Amniotic epithelial cell (primary cell): ENCODE measurements at places on chromosomes 5 and 9.

- no peak for DNase-seq
These were observed 99.1 kb upstream of the SMC5 start for GRCh38 chr9:70159630-70160029.

- no peak for DNase-seq
These were observed 8.3 kb upstream of the TIFAB start for GRCh38 chr5:135460246-135461033.

GRCh38 chr9:113993838-113994540, 84.1 kb downstream of the AMBP start:
- no peak for DNase-seq

DNA sequence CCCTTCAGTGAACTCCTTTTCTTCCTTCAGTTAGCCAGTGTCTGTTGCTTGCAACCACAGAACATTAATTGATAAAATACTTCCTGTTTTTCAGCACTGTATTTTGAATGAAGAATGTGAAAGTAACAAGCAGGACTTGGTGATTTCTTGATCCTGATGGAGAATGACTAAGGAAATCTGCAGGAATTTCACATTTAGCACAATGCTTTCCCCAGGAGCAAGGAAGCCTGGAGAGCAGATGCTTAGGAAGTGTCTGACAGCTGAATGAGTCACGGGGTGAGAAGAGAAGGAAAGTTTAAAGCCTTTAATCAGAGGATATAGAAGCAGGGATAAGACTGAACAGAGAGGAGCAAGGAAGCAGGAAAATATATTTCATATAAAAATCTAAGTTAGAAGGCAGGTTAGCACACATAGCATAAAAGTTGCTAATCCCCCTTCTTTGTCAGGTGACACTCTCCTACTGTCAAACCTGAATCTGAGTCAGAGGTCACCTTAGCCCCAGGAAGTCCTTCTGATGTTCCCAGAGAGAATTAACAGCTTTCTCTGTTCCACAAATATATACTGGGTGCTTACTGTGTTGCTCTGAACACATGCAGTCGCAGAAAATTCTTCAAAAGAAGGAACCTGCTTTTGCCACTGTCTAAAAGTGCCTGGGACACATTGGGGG, 59.7 kb downstream of the GNA14 start:
- DNase-seq, result peak; percentile 87

- DNase-seq, result no peak
These were observed 18.1 kb downstream of the LCP2 start for GRCh38 chr5:170279459-170279817.

DNA sequence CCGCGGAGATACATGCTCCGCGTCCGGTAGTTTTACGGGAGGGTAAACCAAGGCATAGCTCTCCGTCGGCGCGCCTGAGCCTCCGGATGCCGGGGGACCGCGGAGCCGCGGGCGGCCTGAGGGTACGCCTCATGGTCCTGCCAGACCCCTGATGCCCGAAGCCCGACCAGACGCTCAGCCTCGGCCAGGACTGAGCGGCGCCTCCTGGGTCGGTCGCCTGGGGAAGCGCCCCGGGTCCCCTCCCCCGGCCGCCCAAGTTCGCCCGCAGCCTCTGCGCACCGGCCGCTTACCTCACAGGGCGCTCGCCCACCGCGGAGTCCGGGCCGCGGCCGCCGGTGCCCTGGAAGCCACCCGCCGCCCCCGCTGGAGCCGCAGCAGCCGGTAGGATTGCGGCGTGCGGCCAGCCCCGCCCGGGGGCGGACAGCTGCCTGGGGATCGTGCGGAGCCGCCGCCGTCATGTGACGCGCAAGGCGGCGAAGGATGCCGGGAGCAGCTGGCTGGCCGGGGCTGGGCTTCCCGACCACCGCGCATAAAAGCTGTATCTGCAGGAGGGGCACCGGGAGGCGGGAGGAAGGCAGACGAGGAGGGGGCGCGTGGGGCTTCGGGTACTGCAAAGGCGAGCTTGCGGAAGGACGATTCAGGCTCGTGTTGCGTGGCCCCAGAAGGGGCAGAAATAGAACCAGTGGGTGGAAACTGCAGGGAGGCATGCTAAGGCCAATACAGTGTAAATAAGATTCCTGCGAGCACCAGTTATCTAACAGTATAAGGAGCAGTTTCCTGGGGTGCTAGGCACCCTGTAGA, at the start of gene FBXO10:
Gene FBXO10, minus strand, starts transcription at position 460 of the 801 bp plus-strand sequence. CDS start 34,612 bp downstream, outside the sequence.
- peak; percentile 61 for DNase-seq

DNA sequence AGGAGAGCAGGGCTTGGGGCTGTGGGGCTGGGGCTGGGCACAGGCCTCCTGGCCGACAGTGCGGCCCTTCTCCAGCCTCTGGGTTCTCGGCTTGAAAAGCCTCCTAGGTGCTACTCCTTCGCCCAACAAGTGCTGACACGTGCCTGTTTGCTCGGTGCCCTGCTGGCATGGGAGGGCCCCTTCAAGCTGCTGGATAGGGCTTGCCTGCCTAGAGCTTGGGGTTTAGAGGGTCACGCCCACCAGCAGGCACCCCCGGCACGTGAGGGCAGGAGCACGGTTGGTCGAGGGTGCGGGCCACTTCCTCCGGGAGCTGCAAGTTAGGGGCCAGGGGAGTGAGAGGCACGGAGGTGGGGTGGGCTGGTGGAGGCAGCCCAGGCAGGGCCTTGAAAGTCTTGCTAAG, 106.2 kb downstream of the RXRA start:
- no peak for DNase-seq

DNA sequence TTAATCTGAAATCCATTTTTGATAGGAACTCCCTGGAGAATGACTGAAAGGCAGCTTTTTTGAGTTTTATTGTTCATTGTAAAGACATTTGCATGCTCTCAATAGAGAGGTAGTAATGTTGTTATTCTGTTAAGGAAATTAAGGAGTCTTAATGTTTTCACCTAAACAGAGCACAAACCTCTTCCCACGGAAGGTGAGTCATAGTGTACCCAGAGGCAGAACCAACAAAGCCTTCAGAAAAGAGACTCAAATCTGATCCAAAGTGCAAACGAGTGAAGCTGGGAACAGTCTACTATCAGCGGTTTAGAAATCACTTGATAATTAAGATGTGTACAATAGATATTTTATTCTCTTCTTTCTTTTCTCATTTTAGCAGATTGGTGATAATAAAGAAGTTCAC, 470.5 kb downstream of the PLK2 start:
- DNase-seq, result peak; percentile 14
